ENCODE measurements at places on chromosomes 7 and 10.
A peak's percentile ranks its signal among the peaks of the same experiment; 100 is the strongest.

- DNase-seq = peak; percentile 30
These were observed 28.7 kb downstream of the VTI1A start for GRCh38 chr10:112475575-112476218.

DNA sequence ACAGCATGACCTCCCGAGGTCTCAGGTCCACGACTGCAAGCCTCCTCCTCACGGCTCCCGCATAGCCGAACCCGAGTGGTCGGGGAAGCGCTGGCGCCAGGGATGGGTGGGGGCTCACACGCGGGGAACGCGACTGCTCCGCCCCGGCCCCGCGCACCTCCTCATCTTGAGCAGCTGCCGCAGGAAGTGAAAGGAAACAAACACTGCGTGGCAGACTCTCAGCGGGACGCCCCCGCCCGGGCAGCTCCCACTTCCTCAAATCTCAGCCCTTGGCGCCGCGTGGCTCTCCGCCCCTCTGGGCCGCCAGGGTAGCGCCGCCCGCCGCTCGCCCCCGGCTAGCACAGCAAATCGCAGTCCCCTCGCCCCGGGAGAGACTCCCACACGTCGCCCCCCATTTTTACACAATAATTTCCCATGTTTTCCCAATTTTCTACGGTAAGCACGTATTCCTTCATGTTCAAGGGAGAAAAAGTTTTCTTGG lies at the start of gene TMEM243:
TSS of gene TMEM243 (minus strand) at position 188 of the 481 bp plus-strand sequence. CDS start 229 bp downstream, outside the sequence.
- peak; percentile 89 for DNase-seq

- DNase-seq = peak; percentile 38
These were observed 135.0 kb downstream of the RTKN2 start for GRCh38 chr10:62133618-62134017.

DNA sequence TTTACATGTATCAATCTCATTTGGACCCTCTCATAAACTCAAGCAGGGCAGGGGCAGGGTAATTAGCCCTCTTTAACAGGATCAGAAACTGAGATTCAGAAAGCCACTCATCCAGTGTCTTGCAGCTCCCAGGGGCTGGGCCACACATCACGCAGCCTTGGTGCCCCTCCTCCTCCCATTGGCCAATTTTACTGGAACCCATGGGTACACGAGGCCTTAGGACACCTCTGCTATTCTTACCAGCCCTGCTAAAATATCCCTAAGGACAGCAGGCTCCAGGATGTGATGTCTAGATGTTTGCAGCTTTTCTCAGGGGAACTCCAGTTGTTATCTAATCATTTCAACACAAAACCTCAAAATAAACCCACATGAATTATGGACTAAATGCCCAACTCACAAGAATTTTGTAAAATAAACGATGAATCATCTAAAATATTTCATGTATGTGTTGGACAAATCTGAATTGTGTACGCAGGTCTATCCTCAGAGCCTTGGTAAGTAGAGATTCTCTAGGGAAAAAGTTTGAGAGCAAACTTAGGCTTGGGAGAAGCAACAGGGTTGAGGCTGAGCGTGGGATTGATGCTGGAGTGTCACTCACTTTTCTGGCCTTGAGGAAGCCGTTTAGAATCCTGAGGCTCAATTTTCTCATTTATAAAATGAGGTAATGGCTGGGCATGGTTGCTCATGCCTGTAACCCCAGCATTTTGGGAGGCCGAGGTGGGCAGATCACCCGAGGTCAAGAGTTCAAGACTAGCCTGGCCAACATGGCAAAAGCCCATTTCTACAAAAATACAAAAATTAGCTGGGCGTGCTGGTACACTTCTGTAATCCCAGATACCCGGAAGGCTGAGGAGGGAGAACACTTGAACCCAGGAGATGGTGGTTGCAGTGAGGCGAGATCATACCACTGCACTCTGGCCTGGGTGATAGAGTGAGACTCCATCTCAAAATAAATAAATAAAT lies 69.7 kb upstream of the TNS3 start:
- DNase-seq = peak; percentile 46

DNA sequence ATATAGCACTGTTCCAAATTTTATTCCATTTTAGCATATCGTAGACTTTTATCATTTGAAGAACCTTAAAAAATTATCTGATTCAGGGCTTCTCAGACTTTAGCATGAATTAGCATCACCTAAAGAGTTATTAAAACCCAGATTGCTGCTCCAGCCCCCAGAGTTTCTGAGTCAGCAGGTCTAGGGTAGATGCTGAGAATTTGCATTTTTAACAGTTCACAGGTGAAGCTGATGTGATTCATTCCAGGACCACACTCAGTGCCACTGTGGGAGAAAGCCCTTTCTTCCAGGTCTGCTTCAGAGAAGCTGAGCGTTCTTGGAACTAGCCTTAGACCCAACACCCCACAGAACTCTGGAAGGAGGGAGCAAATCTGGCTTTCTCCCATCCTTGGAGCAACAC lies 174.1 kb upstream of the YAE1 start:
- no peak for DNase-seq

All from hematopoietic multipotent progenitor cell treated with erythropoietin and hydrocortisone succinate and interleukin-3 and kit ligand, for 4 days (in vitro differentiated cells).